GM13976 (cell line): ENCODE measurements at places on chromosomes 16 and 17.

DNA sequence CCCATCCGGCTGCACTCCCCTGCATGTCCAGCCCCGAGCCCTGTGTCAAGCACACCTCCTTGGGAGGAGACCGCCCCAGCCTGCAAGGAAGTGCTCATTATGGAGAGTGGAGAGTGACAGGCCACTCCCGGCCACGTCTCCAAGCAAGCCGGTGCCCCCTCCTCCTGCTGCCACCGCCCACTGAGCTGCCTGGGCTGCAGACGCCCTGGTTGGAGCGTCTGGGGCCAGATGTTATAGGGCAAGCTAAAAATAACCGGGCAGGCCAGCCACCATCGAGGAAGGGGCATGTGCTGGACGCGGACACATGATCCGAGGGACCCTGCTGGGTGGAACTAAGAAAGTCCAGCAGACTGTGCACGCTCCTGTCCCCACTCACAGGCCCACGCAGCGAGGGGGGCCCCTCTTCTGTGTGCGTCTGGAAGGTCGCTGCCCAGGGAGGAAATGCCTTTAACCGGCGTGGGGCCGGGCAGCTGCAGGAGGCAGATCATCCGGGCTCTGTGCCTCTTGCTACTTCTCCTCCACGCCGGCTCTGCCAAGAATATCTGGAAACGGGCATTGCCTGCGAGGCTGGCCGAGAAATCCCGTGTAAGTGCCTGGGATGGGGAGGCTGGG lies at the start of gene WFDC1:
Gene WFDC1, plus strand, starts transcription at position 348 of the 612 bp plus-strand sequence. Its CDS starts 94 bp downstream, at position 442.
- DNase-seq, result no peak

DNA sequence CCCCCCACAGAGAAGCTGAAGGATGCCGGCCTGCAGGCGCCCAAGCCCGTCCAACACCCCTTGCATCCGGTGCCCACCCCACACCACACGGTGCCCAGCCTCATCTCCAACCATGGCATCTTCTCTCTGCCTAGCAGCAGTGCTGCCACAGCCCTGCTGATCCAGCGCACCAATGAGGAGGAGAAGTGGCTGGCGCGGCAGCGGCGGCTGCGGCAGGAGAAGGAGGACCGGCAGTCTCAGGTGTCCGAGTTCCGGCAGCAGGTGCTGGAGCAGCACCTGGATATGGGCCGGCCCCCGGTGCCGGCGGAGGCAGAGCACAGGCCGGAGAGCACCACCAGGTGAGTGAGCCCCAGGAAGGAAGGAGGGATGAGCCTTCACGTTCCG lies 31.5 kb downstream of the GINS2 start:
- no peak for DNase-seq

DNA sequence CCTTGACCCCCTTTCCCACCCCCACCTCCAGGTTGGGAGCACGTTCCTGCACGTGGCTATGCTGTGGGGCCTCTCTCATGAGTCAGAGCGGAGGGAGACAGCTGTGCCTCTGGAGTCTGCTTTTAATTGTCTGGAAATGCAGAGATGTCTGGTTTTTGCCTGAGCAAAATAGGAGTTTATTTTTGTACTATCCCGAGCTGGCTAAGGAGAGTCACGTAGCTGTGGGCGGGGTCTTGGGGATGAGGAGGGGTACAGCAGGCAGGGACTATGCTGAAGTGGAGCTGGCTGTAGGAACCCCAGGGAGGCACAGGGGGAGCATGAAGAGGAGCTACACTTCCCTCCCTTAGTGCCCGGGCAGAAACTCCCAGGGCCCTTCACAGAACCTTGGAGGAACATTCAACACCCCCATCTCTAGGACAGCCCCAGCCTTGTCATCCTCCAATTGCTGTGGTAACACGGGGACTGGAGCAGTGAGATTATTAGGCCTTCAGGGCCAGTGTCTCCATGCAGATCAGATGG lies 44.7 kb upstream of the LGALS9 start:
- DNase-seq, result no peak

- DNase-seq, result peak; percentile 76
These were observed 67.3 kb downstream of the ANKRD11 start for GRCh38 chr16:89422905-89423630.

DNA sequence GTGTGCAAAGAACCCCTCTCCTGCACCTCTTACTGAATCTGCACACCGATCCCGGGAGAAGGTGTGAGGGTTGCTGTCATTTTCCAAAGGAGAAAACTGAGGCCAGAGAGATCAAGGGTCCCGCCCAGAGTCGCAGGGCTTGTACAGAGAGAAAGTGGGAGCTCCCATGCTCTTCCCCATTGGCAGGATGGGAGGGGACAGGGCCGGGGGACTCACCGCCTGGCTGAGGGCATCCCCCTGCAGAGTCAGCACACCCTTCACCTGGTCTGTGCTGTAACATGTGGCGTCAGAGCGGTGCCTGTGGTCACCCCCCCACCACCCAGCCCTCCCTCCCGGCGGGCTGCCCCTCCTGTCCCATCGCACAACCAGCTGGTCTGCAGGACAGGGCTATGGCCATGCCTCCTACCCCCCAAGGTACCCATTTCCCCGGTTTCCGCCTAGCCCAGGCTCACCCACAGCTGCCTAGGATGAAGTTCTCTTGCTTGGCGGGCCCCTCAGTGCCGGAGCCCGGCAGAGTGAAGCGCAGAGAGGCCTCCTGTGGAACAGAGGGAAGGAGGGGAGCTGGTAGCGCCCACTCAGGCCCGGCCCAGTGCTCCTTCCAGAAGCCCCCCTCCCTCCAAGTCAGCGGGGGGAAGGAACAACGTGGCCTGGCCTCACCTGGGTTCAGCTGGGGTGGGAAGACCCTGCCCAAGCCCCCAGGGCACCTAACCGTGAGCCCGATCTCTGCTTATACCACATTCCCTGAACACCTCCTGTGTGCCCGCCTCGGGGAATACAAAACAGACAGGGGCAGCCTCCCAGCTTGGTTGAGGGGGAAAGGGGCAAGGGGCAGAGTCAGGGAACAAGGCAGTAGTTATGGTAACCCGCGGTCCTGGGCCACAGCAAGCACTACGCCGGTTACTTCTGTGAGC lies 1.1 kb downstream of the ROGDI start:
- DNase-seq, result no peak
